Esophagus muscularis mucosa (tissue), 4 donors: ENCODE measurements at places on chromosomes 1 and 21. TPM values are rescaled to one million over a fixed set of nuclear protein-coding genes. Genes with fewer than 3 reads are reported as not detected.

Gene ZBTB18
- 15.0 TPM for total RNA-seq

Gene GBP1
- 38.2 TPM for total RNA-seq

Gene DHX9
- total RNA-seq: 89.7 TPM

Gene IFNAR2
- total RNA-seq: 5.3 TPM

GRCh38 chr1:47403321-47403910 lies 12.7 kb upstream of the FOXE3 start:
- no peak for DNase-seq
- H3K27me3 ChIP-seq: peaks cover 61% of the 10 kb centered on the region
- no peak overlapping the region for H3K27ac ChIP-seq
- H3K36me3 ChIP-seq: no peaks in the 10 kb centered on the region
- no peak overlapping the region for H3K4me3 ChIP-seq

DNA sequence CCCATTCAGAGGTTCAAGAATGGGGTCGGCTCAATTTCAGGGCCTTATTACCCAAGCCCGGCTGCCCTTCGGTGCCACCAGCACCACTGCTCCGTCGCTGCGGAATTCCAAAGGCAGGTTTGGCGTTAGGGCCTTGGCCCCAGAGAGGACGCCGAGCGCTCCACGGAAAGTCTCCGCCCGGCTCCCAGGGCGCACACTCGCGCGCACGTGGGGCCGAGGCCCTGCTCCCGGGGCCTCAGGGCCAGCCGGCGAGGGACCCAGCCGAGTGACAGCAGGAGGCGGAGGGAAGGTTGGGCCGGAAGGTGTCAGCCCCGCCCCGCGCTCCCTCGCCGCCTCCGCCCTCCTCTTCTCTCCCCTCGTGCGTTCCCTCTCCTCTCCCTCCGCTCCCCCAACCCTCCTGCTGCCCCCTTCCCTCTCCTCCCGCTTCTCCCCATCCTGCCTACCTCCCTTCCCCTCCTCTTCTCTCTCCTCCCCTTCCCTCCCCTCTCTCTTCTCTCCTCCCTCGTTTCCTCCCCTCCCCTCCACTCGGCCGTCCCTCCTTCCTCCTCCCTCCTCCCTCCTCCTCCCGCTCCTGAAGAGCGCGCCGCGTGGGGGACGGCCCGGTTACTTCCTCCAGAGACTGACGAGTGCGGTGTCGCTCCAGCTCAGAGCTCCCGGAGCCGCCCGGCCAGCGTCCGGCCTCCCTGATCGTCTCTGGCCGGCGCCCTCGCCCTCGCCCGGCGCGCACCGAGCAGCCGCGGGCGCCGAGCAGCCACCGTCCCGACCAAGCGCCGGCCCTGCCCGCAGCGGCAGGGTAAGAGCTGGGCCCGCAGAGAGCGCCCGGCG lies at the start of gene ETS2:
Gene ETS2, plus strand, starts transcription at position 602 of the 825 bp plus-strand sequence. CDS start 4,106 bp downstream, outside the sequence.
- no peaks in the 10 kb centered on the region for H3K36me3 ChIP-seq
- H3K4me3 ChIP-seq: peak within 1 kb of the TSS; percentile 95
- peak within 1 kb of the TSS; percentile 95 for H3K27ac ChIP-seq

GRCh38 chr1:35097224-35097623 lies 18.0 kb downstream of the ZMYM1 start:
- peaks cover 47% of the 10 kb centered on the region for H3K36me3 ChIP-seq
- H3K27me3 ChIP-seq: no peaks in the 10 kb centered on the region

DNA sequence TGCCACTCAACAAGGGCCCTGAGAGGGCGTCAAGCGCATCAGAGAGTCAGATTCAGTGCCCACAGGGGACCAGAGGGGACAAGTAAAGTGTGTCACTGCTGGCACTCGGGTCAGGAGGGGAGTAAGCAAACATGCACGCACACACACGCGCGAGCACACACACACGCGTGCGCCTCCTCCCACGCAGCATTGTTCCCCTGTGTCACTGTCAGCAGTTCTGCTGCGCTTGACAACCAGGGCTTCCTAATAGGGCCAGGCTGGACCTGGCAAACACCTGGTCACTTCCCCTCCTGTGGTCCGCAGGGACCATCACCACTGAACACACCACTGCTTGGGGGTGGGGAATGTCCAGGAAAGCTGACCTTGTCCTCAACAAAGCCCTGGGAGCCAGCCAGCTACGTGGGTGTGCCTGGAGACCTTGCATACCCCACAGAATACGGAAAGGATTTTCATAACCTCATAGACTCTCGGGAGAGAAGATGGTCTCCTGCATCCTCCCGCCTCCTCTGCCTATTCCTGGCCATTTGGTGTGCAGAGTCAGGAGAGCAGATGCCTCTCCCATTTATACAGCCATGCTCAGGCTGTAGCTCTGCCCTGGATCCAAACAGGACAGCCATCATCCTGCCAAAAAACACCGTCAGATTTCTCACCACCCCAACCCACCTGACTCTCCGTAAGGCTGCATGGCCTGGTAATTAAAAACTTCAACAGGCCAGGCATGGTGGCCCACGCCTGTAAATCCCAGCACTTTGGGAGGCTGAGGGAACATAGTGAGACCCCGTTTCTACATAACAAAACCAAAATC lies 73.2 kb downstream of the SSBP3 start:
- H3K4me3 ChIP-seq: no peak overlapping the region
- peaks cover 97% of the 10 kb centered on the region for H3K4me1 ChIP-seq
- H3K27ac ChIP-seq: peak overlapping the region; percentile 87
- H3K36me3 ChIP-seq: no peaks in the 10 kb centered on the region
- H3K27me3 ChIP-seq: no peaks in the 10 kb centered on the region

DNA sequence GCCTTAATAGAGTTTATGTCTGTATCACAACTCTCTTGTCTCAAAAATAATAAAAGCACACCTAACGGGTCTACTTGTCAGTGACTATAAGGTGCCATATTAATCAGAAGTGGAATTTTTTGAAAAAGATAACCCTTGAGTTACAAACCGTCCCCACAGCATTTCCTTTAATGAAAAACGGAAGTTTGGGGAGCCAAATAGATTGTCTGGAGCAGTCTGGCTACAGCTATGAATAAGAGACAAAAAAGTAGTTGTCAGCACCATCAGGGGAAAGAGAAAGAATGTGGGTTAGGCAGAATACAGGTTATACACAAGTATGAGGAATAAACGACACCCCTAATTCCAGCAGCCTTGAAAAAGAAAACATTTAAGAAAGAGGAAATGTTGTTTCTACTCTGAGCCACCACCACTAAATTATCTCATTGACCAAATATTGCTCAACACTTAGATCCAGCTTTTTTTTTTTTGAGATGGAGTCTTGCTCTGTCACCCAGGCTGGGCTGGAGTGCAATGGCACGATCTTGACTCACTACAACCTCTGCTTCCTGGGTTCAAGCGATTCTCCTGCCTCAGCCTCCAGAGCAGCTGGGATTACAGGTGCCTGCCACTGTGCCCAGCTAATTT lies 29.4 kb upstream of the USP24 start:
- H3K4me3 ChIP-seq: no peak overlapping the region
- no peak overlapping the region for H3K27ac ChIP-seq
- DNase-seq: no peak

DNA sequence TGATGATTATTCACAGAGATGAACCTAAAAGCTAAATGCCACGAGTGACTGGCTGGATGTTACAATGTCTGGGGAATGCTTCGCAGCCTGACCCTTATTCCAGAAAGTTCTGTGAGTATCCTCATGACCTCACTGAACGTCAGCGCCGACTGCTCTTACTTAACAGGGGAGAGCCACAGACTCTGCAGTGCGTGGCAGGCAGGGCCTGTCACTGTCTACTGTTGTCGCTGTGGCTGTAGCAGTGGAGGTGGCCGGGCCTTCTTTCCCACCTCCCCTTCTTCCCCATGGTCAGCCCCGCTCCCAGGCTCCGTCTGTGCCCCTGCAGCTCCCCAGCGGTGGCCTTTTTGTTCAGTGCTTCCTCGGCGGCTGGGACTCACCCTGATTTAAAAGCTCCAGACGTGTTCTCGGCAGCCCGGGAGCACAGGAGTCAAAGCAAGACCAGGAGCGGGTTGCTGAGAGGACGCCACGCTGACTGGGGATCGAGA lies 52.2 kb upstream of the TARBP1 start:
- H3K27ac ChIP-seq: peak overlapping the region; percentile 92
- H3K4me3 ChIP-seq: peak overlapping the region; percentile 42
- H3K27me3 ChIP-seq: no peaks in the 10 kb centered on the region
- H3K36me3 ChIP-seq: no peaks in the 10 kb centered on the region

GRCh38 chr1:93738075-93738622 lies 56.5 kb upstream of the BCAR3 start:
- H3K27me3 ChIP-seq: no peaks in the 10 kb centered on the region
- H3K27ac ChIP-seq: no peak overlapping the region
- DNase-seq: no peak
- H3K4me1 ChIP-seq: peaks cover 5% of the 10 kb centered on the region
- H3K36me3 ChIP-seq: no peaks in the 10 kb centered on the region

DNA sequence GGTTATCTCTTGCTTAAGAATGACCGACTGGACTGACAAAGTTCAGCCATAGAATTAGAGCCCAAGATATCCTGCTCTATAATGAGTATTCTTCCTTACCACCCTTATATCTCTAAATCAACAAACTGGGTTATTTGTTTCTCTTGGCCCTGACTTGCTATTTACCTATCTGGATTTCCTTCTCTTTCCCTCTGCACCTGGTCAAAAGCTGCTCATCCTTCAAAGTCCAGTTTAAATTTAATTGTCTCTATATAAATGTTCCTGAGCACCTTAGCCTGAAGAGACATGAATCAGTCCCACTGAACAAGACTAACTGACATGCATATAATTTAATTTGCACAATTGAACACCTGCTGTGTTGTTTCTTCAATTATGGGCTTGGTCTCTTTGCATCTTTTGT lies 127.1 kb upstream of the KCNJ15 start:
- H3K27ac ChIP-seq: no peak overlapping the region
- H3K36me3 ChIP-seq: no peaks in the 10 kb centered on the region
- no peaks in the 10 kb centered on the region for H3K27me3 ChIP-seq
- no peak for DNase-seq
- H3K4me3 ChIP-seq: no peak overlapping the region

- H3K4me1 ChIP-seq: no peaks in the 10 kb centered on the region
- peaks cover 4% of the 10 kb centered on the region for H3K27me3 ChIP-seq
- H3K27ac ChIP-seq: no peak overlapping the region
- DNase-seq: no peak
Measured at GRCh38 chr1:166354406-166354805, 187.6 kb upstream of the FAM78B start.

GRCh38 chr21:45284456-45284741 lies 3.3 kb downstream of the POFUT2 start:
- no peaks in the 10 kb centered on the region for H3K27me3 ChIP-seq
- peaks cover 71% of the 10 kb centered on the region for H3K36me3 ChIP-seq
- H3K4me1 ChIP-seq: peaks cover 34% of the 10 kb centered on the region
- no peak overlapping the region for H3K4me3 ChIP-seq

DNA sequence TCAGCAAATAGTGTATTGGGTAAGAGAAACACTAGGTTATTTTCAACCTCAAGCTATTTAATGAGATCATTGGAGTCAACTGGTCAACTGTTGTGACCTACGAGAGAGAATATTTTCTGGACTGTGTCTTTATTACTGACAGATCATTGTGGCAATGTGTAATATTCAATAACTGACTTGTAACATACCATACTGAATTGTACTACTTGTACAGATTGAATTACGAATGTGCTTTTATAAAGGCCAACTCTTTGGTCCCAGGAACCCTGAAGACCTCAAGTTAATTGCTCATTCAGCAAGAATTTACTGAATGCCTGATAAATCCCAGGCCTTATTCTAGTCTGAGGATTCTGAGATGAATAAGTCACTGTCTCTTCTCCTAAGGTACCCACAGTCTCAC lies 56.1 kb upstream of the CAMK1G start:
- H3K27ac ChIP-seq: no peak overlapping the region
- H3K4me1 ChIP-seq: no peaks in the 10 kb centered on the region
- no peak overlapping the region for H3K4me3 ChIP-seq
